ENCODE measurements at places on chromosomes 1 and 21.

GRCh38 chr1:196178083-196178635 lies 430.1 kb downstream of the KCNT2 start:
- no peak for DNase-seq

DNA sequence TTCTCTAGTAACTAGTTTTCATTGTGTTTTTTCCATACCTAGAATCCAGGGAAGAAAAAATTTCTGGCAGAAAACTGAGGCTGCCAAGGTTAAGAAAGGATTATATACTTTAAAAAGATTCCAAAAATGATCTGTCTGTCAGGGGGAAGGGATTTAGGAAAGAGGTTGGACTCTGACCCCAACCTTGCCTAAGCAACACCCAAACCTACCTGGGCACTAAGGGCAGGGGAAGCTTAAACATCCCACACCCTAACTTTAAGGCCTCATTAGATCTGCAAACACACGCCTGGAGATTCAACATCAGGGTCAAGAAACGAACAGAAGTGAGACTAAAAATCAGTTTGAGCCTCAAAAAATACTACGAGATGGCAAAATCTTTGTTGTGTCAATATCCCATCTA lies 19.4 kb downstream of the KDM5B start:
- no peak for DNase-seq

DNA sequence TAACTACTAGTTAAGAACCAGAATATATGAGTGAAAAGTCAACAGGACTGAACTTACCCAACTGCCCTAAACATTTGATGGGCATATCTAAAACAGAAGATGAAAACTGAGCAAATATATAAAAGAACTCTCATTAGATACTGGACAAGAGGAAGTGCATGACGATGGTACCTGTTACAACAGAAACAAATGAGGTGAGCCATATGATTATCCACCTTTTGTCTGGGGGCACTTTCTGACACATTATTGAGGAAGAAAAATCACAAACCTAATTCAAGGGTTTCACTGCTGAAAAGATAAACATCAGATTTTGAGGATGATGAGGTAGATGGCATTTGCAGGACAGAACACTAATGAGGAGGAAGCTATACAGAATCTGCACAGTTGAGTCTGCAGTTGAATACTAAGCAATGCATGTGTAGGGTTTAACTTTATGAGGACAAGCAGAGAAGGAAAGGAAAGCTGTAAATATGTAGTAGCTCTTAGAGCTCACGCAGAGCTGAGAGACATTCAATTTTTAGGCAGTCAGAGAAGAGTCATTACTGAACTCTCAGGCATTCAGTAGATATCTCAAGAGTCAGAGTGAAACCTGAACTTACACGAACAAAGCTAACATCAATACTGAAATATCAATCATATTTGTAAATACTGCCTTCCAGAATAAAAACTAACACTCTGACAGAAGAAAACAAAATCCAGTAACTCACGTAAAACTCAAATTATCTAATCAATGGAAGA lies 262.1 kb downstream of the AKT3 start:
- DNase-seq = no peak

DNA sequence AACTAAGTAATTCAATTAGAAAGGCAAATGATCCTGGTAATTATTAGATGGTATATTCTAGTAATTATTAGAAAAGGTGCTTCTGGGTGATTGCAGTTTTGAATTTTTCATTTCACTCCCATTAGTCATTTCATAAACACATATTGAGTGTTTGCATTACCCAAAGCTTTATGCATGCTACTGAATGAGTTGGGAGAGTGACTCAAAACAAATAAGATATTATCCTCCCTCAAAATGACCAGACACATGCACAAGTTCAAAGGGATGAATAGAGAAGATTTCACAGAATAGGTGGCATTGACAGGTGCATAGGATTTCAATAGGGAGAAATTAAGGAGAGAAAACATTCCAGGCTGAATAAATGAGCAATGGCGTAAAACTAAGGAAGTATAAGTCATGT lies 84.7 kb downstream of the PHTF1 start:
- DNase-seq = no peak

GRCh38 chr1:151990856-151991198 lies 2.8 kb downstream of the S100A10 start:
- no peak for DNase-seq

- no peak for DNase-seq
These were observed 208.7 kb downstream of the LMX1A start for GRCh38 chr1:165147799-165148198.

DNA sequence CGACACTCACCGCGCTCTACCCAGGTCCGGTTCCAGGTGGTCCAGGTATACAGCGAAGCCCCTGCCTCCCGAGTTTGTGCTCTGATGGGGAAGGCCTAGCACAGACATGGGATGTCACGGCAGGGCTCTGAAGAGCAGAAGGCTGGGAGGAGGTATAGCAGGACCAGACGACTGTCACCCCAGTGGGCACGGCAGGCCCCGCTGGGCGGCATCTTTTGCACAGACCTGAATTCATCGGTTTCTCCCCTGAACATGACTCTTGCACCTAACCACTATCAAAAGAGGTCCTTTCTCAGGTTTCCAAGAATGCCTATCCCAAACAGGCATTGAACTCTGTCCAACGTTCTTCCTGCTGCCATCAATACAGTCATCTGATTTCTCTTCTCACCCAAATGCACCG lies 30.6 kb downstream of the ARHGEF16 start:
- no peak for DNase-seq

GRCh38 chr1:165073185-165074007 lies 283.1 kb downstream of the LMX1A start:
- DNase-seq = peak; percentile 32

DNA sequence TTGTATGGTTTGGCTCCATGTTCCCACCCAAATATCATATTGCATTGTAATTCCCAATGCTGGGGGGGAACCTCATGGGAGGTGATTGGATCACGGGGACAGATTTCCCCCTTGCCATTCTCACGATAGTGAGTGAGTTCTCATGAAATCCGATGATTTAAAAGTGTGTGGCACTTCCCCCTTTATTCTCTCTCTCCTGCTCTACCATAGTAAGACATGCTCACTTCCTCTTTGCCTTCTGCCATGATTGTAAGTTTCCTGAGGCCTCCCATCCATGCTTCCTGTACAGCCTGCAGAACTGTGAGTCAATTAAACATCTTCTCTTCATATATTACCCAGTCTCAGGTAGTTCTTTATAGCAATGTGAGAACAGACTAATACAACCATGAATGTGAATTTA lies 211.6 kb upstream of the NR5A2 start:
- DNase-seq = no peak

GRCh38 chr1:244273845-244274619 lies 177.7 kb downstream of the ADSS2 start:
- DNase-seq = no peak

- DNase-seq = no peak
These were observed 9.4 kb downstream of the MFN2 start for GRCh38 chr1:11989669-11990068.

- no peak for DNase-seq
These were observed 7.3 kb downstream of the SSU72 start for GRCh38 chr1:1567152-1567875.

- no peak for DNase-seq
These were observed 65.6 kb upstream of the C1orf174 start for GRCh38 chr1:3965693-3966092.

DNA sequence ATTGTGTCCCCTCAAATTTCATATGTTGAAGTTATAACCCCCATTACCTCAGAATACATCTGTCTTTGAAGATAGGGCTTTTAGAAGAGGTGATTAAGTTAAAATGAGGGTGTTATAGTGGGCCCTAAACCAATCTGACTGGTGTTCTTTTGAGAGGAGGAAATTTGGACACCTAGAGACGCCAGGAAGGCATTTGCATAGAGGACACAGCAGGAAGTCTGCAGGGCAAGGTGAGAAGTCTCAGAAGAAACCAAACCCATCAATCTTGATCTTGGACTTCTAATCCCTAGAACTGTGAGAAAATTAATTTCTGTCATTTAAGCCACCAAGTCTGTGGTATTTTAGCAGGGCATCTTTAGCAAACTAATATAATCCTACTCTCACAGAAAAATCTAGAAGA lies 13.0 kb downstream of the GOLPH3L start:
- DNase-seq = no peak

DNA sequence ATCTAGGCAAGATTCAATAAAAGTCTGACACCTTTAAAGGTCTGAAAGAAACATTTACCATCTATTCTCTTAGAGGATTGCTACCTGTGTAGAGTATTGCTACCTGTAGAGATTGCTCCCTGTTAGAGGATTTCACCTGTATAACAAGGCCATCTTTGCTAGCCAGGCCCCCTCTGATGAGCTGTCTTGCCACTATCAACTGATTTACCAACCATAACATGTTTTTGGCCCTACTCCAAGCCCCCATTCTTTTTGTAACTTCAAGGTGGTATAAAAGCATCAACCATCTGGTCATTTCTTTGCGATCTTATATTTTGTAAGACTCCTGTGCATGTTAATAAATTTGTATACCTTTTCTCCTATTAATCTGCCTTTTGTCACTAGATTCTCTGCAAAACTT lies 424.7 kb upstream of the CAMK1G start:
- no peak for DNase-seq

DNA sequence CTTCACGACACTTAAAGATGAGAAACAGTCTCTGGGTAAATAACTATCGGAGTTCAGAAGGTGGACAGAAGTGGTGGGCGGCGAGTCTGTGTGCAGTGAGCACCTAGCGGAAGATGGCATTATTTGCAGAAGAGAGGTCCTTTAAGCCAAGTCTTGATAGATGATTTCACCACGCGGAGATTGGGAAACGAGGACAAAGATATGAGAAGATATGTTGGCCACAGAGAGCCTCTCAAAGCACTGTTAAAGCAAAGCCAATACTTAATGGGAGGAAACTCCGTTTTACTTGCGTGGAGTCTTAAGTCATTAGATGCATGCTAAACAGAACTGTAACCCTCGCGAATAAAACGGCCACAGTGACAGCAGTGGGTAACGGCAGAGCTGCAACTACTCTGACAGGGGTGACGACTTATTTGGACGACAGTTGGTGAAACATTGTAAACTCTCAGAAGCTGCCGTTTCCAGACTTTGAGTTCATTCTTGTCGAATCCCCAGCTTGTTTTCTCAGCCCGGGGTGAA lies 577 bp upstream of the CEP350 start:
- DNase-seq = no peak

DNA sequence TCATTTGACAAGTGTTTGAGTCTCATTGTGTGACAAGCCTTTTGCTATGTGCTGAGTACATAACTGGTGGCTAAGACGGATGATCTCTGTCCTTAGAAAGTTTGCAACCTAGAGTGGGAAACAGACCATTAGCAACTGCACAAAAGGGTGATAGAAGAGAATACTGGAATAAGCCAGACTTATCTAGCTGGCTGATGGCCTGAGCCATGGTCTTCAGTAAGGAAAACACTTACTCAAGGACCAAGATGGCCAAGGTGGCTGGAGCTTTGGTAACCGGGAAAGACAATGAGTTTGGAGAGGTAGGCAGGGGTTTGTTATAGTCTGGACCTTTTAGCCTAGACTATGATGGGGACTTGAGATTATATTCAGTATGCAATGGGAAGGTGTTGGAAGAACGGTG lies 1.6 kb upstream of the TAF12 start:
- no peak for DNase-seq

GRCh38 chr1:48430832-48431231 lies 41.2 kb downstream of the SPATA6 start:
- no peak for DNase-seq

- no peak for DNase-seq
These were observed 30.1 kb downstream of the EDN2 start for GRCh38 chr1:41454406-41454805.

DNA sequence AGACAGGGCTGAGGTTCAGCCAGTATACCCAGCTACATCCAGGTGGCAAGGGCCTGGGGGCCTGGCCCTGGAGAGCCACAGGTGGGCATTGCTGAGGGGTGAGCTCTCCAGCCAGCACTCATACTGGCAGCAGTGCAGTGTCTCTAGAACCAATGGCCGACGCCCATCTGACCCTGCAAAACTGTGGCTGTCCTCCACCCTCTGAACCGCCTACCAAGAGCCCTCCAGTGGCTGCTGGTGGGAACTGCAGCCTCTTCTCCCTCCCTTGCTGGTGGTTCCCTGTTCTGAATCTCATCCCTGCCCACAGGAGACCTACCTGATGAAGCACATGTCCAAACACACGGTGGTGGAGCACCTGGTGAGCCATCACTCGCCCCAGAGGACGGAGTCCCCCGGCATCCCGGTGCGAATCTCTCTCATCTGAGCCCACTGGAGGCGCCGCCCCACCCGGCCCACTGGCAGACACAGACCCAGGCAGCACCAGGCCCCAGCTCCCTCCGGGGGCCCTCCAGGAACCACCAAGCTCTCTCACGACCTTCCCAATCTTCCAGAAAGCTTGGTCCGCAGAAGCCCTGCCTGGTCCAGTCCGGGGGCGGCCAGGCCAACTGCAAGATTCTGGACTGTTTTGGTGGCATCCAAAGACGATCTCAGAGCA lies 22.1 kb downstream of the A3GALT2 start:
- DNase-seq = peak; percentile 84

DNA sequence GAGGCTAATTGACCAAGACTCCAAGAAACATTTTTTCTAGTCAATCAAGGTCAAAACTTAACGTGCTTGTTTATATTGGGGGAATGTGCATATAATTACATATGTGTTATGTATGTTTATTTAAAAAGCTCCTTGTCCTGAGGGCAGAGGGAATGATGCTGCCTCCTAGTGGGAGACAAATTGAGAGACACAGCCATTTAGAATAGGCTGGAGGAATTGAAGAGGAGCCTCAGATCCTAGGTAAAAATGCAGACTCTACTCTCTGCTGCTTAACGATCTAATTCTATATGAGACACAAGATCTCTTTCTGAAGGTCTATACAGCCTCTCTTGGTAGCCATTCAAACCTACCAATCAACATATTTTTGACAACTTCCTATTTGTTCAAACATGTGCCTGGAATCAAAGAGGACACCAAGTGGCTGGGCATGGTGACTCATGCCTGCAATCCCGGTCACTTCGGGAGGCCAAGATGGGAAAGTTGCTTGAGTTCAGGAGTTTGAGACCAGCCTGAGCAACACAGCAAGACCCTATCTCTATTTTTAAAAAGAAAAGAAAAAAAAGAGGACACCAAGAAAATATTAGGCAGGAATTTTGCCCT lies 136.6 kb upstream of the ZNF648 start:
- no peak for DNase-seq

DNA sequence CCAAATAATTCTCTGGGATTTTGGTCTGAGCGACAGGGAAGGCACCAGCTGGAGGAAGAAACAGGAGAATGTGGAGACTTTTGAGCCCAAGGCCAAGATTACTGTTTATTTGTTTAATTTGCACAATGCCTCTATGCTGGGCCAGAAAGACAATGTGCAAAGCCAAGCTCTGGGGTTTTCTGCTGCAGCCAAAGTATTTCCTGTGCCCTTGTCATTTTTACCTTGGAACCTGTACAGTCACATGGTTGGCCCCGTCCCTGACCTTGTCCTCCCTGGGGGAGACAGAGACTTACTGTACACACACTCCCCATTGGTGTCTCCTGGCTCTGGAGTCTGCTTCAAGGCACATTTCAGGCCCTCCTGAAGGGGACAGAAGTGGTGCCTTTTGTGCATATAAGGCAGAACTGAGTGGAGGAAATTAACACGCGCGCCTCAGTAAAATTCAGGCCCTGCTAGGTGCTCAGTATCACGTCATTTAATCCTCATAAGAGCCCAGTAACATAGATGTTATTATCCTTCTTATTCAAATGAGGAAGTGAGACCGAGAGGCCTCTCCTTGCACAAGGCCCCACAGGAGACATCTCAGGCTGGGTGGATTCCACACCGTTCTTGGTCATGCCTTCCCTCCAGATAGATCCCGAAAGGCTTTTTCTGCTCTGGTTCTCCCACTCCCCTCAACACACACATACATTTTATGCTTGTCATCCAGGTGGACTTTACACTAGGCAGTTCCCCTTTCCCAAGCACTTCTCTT lies 21.1 kb downstream of the C1orf115 start:
- DNase-seq = no peak
